ENCODE measurements at places on chromosomes 1 and 21.

GRCh38 chr1:87980494-87980893 lies 651.8 kb downstream of the LMO4 start:
- no peak for DNase-seq

DNA sequence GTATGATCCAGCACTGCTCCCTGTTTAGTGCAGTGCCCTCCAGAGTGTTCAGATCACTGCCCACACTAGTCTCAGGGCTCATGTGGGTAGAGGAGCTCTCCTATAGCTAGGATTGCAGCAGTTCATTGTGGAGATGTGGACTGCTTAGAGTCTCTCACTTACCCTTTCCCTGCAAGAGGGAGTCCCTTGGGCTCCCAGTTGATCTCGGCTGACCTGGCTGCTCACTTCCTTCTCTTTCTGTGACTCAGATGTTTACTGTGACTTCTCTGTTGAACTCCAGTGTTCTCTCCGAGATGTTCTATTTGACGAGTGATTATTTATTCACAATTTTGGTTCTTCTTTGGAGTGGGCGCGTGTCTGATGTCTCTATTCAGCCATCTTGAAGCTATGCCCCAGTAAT lies 141.9 kb downstream of the PTBP2 start:
- DNase-seq: no peak

DNA sequence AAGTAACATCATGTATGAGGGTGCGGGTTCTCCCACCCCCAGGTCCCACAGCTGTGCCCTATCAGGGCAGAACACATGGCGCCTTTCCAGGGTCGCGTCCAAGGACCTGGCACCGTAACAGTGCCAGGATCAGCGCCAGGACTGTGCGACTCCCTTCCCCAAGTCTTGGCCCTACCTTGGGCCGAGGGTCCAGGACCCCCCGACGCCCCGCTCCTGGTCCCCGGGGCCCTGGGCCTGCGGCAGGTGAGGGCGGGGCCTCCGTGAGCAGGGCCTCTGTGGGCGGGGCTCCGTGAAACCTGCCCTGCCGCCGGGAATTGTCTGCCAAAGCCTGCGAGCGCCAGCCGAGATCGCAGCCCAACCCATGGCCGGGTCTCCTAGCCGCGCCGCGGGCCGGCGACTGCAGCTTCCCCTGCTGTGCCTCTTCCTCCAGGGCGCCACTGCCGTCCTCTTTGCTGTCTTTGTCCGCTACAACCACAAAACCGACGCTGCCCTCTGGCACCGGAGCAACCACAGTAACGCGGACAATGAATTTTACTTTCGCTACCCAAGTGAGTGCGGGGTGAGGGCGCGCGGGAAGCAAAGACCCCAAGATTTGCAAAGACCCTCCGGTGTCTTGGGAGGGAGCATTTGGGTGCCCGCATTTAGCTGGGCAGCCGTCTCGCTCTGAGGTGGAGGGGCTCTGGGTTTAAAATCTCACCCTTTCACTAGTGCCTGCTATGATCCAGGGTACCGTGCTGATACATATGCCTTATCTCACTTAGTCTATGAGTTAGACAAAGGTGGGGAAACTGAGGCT lies at the start of gene RHBG:
Gene RHBG, plus strand, starts transcription at position 323 of the 796 bp plus-strand sequence. Its CDS starts 39 bp downstream, at position 362.
- DNase-seq: no peak

DNA sequence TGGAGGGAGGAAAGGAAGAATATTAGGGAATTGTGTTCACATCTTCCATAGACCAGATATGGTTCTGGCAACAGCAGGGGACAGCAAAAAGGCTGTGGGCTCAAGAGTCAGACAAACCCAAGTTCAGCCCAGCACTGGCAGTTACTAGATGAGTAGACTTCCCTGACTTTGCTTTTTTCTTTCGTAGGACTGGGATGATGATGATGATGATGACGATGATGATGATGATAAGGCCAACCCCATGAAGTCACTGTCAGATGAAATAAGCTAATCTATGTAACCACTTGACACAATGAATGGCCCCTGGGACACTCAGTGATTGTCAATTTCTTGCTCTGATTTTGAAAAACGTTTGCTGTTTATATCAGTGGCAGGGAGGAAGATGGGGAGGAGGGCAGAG lies 109.6 kb downstream of the TNR start:
- DNase-seq: no peak

DNA sequence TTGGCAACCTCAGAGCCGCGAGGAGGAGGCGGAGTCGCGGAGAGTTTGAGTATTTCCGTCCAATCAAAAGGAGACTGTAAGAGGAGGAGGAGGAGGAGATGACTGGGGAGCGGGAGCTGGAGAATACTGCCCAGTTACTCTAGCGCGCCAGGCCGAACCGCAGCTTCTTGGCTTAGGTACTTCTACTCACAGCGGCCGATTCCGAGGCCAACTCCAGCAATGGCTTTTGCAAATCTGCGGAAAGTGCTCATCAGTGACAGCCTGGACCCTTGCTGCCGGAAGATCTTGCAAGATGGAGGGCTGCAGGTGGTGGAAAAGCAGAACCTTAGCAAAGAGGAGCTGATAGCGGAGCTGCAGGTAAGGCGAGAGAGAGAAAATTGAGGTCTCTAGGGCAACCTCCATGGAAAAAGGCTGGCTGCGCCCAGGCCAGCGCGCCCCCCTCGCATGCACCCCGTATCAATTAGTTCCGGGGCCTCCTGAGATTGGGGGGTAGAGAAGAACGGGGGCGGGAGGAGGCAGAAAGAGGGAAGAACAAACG lies at the start of gene PHGDH:
Gene PHGDH, plus strand, starts transcription at position 131 of the 538 bp plus-strand sequence. Its CDS starts 89 bp downstream, at position 220.
- DNase-seq: peak; percentile 74

DNA sequence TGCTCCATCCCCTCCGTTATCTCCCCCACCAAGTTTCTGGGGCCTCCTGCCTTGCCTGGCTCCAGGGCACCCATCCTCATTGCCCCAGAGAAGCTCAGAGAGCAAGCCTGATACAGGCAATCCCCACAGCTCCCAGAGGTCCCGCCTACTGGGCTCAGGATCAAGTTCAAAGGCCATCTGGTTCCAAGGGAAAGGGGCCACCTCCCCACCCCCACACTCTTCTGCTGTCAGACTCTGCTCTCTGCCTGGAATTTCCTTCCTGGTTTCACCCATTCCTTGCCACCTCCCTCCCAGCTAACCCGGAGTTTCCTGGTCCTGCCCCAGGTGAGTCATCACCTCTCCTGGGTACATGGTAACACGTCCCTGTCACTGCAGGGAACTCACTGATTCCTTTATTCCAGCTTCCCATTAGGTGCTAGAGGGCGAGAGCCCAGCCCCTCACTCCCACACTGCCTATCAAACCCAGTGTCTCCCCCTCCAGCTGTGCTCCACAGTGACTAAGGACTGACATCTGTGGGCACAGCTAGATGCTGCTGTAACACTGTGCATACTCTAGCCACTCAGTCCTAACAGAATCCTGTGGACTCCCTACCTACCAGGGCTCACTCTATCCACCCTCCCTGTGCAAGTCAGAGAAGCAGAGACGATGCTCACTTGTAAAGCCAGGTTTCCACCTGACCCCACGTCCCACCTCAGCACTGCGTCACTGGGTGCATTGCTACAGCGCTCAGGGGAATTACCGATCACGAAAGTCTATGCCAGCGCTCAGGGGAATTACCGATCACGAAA lies 21.8 kb downstream of the RSPH1 start:
- DNase-seq: peak; percentile 69

DNA sequence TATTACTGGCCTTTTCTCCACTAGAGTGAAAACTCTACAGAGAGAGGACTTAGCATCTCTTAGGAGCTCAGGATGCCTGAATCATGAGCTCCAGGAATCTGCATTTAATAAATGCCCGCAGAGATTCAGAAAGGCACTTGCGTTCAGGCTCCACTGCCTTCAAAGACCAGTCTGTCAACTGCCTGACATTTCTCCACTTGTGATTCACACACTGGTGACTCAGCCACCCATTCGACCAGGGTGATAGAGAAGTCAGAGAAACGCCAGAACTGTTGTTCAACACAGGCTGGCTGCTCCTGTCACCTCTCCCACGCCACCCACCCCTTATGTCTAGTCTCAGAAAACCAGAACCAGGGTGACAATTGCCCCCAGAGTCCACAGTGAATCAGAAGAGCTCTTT lies 26.9 kb upstream of the LBR start:
- DNase-seq: no peak

DNA sequence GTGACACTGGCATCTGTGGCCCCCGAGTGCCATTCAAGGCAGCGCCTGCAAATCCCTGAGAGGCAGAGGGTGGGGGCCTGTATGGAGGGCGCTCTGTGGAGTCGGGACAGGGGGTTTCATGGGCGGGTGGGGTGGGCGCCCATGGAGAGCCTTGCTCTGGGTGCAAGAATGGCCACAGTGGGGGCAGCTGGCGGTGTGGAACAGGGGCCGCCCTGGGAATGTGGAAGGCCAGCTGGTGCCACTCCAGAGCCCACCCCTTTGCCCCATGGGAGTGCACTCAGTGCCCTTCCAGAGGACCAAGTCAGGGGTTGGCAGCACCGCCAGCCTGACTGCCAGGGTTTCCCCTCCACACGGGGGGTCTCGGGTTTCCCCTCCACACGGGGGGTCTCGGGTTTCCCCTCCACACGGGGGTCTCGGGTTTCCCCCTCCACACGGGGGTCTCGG lies 55.0 kb upstream of the TRAPPC10 start:
- DNase-seq: no peak

- DNase-seq: no peak
Observed at GRCh38 chr1:24149866-24150233, 6.9 kb upstream of the IL22RA1 start.

GRCh38 chr1:152942161-152942560 lies 4.8 kb upstream of the SPRR5 start:
- DNase-seq: no peak

DNA sequence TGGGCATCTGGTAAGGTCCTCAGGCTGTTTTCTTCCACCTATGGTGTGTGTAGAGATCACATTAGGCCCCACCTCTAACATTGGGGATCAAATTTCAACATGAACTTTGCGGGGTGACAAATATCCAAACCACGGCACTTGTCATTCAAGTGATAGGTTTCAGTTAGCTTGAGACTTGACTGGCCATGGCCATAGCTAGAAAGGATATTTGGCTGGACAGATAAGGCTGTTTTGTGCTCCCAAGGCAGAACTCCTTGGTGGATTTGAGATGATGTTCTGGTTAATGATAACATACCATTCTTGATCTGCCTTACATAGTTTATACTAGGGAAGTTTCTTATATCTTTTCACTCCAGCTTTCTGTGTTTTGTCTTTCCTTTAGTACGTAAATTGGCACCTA lies 48.5 kb downstream of the CELF3 start:
- DNase-seq: no peak

DNA sequence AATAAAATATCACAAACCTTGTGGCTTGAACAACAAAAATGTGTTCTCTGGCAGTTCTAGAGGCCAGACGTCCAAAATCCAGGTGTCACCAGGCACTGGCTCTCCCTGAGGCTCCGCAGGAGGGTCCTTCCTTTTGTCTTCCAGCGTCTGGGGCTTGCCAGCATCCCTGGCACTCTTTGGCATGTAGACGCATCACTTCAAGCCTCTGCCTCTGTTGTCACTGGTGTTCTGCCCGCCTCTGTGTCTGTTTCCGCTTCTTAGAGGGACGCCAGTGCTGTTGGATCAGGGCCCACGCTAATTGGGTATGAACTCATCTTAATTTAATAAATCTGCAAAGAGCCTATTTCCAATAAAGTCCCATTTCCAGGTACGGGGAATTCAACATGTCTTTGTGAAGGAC lies 273.7 kb upstream of the C1orf174 start:
- peak; percentile 3 for DNase-seq

GRCh38 chr1:59856725-59857338 lies 42.1 kb downstream of the HOOK1 start:
- DNase-seq: no peak

- no peak for DNase-seq
Observed at GRCh38 chr1:199489594-199489993, 537.9 kb upstream of the NR5A2 start.

DNA sequence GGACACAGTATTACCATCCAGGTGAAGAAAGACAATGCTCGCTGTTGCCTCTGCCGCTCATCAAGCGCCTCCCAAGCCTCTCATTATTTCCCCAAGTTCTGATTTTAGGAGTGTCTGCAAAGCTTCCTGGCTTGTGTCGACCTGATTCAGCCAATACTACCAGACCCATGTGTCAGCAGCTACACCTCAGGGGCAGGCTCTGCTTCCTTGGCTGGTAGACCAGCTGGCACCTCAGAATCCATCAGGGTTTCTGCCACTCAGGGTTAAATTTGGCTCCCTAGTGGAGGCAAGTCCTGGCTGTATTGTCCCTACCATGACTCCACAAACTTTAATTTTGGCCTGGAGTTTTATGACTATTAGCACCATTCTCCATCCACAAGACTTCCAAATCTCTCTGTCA lies 35.4 kb downstream of the SUSD4 start:
- DNase-seq: no peak

GRCh38 chr1:20578721-20579395 lies 10.0 kb upstream of the CDA start:
- DNase-seq: no peak

GRCh38 chr1:7550261-7550865 lies 220.7 kb upstream of the VAMP3 start:
- no peak for DNase-seq

GRCh38 chr1:69121723-69122122 lies 446.0 kb upstream of the LRRC7 start:
- DNase-seq: no peak

DNA sequence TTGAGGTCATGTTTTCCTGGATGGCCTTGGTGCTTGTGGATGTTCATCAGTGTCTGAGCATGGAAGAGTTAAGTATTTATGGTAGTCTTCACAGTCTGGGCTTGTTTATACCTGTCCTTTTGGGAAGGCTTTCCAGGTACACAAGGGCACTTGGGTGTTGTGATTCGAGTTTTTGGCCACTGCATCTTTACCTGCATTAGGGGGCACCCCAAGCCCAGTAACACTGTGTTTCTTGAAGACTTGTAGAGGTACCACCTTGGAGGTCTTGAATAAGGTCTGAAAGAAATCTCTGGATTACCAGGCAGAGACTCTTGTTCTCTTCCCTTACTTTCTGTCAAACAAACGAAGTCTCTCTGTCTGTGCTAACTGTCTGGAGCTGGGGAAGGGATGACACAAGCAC lies 34.4 kb upstream of the ROR1 start:
- DNase-seq: no peak

- DNase-seq: no peak
Observed at GRCh38 chr21:31184876-31185275, 146.6 kb upstream of the KRTAP19-8 start.

DNA sequence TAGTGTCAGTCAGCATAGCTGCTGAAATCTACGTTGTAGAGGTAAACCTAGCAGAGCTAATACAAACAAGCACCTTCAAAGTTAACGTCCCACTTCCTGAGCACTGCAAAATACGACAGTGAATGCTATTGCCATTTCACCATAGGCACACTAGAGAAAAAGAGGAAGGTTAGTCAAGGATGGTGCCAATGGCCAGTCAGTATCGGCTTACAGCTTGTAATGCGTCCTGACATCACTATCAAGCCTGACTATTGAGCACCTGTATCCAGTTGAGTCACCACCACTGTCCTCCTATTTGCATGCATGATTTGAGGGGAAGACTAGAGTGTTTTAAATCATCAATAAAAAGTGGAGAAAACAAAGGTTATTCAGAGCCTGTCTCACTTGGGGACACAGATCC lies 34.4 kb downstream of the NUCKS1 start:
- no peak for DNase-seq

- no peak for DNase-seq
Observed at GRCh38 chr1:40058453-40059337, 18.2 kb downstream of the CAP1 start.

- DNase-seq: no peak
Observed at GRCh38 chr1:66302815-66303214, 231.1 kb upstream of the SGIP1 start.

GRCh38 chr1:227886993-227887696 lies 60.6 kb downstream of the WNT9A start:
- no peak for DNase-seq

- DNase-seq: no peak
Observed at GRCh38 chr1:66351913-66352312, 182.0 kb upstream of the SGIP1 start.

- DNase-seq: no peak
Observed at GRCh38 chr1:94324178-94324544, 86.8 kb upstream of the ARHGAP29 start.
